ENCODE measurements at places on chromosomes 12 and 14.

DNA sequence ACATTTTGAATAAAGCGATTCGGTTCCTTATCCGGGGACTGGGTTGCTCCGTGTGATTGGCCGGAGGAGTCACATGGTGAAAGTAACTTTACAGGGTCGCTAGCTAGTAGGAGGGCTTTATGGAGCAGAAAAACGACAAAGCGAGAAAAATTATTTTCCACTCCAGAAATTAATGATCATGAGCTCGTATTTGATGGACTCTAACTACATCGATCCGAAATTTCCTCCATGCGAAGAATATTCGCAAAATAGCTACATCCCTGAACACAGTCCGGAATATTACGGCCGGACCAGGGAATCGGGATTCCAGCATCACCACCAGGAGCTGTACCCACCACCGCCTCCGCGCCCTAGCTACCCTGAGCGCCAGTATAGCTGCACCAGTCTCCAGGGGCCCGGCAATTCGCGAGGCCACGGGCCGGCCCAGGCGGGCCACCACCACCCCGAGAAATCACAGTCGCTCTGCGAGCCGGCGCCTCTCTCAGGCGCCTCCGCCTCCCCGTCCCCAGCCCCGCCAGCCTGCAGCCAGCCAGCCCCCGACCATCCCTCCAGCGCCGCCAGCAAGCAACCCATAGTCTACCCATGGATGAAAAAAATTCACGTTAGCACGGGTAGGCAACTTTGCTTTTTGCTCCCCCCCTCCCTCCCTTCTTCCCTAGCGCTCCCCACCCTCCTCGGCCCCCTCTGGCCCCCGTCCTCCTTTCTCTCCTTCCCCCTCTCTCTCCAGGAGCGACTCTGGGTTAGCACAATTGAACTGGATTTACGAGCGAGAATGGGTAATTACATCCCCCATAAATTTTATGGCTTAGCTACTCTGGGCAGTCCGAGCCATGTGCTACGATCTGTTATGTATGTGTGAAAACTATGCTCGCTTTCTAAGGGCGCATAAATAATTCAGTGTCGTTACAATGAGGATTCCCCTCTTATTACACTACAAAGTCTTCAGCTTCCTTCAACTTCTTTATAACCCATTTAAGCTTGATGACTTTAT is at the start of gene HOXC4:
Gene HOXC4 (plus strand): TSS at position 85 of the 991 bp plus-strand sequence. CDS start 88 bp downstream, at position 173.
- peak; percentile 50 for DNase-seq

DNA sequence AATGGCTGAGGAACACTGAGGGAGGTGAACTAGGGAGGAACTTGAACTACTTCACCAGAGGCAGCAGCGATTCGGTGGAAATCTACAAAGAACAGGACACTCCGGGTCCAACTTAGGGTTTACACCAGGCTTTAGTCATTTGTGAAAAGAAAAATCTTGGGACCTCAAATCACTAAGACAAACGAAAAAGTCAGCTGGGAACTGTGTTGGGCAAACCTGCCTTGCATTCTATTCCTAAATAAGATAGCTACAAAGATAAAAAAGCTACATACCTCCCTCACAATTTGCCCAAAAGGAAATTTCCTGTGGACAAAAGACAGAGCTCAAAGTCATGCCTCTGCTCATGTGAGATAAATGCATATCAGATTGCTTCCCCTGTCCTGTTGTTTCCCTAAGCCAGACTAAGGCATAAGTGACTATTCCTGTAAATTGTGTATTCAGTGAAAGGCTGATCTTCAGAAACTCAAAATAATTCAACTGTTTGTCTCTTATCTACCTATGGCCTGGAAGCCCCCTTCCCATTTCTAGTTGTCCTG is 106.6 kb downstream of the APAF1 start:
- DNase-seq = no peak

- DNase-seq = no peak
Measured at GRCh38 chr14:45902241-45902640, 649.2 kb upstream of the MIS18BP1 start.

DNA sequence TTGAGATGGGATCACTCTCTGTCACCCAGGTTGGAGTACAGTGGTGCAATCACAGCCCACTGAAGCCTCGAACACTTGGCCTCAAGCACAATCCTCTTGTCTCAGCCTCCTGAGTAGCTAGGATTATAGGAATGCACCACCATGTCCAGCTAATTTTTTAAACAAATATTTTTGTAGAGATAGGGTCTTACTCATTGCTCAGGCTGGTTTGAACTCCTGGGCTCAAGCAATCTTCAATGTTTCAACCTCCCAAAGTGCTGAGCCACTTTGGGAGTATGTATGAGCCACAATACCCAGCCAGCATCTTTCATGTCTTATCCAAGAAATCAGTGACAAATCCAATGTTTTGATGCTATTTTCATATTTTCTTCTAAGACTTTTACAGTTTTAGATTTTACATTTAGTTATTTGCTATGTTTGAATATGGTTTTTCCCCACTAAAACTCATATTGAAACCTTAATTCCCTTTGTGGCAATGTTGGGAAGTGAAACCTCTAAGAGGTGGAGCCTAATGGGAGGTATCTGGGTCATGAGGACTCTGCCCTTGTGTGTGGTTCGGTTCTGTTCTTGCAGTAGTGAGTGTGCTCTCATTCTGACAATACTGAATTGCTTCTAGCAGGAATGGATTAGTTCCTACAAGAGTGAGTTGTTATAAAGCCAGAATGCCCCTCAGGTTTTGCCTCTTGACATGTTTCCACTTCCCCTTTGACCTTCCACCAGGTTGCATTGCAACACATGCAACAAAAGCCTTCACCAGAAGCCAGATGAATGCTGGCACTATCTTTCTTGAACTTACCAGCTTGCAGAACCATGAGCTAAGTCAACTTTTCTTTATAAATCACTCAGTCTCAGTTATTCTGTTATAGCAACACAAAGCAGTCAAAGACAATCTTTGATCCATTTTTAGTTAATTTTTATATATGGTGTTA is 80.8 kb upstream of the AMIGO2 start:
- no peak for DNase-seq

DNA sequence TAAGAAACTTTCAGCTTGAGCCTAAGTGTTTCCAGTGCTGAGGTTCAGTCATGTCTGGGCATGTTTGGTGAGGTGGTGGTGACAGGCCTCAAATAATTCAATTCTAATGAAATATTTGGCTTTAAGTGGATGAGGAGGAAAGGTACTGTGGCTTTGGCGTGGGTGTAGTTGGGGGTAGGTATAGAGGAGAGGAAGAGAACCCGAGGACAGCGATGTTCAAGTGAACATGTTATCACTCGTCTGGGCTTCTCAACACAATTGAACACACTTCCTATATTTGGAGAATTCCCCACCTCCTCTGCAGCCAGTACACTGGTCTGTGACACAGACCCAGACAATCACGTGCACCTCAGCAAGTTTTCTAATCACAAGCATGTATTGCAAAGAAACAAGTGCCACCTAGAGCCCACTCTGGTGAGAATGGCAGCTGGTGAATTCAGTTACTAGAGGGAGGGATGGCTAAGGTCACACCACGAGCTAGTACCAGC is 53.0 kb downstream of the IFNG-AS1 start:
- no peak for DNase-seq
